Caco-2 (cell line): ENCODE measurements at places on chromosomes 6 and 20. TPM values are rescaled to one million over a fixed set of nuclear protein-coding genes. Genes with fewer than 3 reads are reported as not detected.

NOTCH4 gene
- 0.30 and 0.43 TPM in 2 replicates for total RNA-seq

HNF4A gene
- total RNA-seq, result 256 and 292 TPM in 2 replicates

CPNE5 gene
- total RNA-seq, result not detected in 2 replicates

MOG gene
- total RNA-seq, result not detected in 2 replicates

PHACTR1 gene
- total RNA-seq, result 0.41 and 0.67 TPM in 2 replicates

BEND3 gene
- 8.3 and 9.0 TPM in 2 replicates for total RNA-seq

SLC22A3 gene
- total RNA-seq, result 2.3 and 2.4 TPM in 2 replicates

RAET1L gene
- total RNA-seq, result not detected in 2 replicates

HRH3 gene
- total RNA-seq, result not detected in 2 replicates

C4B gene
- 1.1 and 1.4 TPM in 2 replicates for total RNA-seq

BMP5 gene
- 0.48 and 0.49 TPM in 2 replicates for total RNA-seq

XKR7 gene
- total RNA-seq, result not detected in 2 replicates

NHSL1 gene
- total RNA-seq, result 39.9 and 41.9 TPM in 2 replicates

ADAT2 gene
- total RNA-seq, result 12.7 and 13.9 TPM in 2 replicates

B3GALT4 gene
- 0.34 and 0.67 TPM in 2 replicates for total RNA-seq

TRAM2 gene
- total RNA-seq, result 63.8 and 71.6 TPM in 2 replicates

DNMT3B gene
- 95.5 and 105 TPM in 2 replicates for total RNA-seq

RSPO3 gene
- 0.11 TPM in 1 of 2 replicates, not detected in the other for total RNA-seq

SDC4 gene
- total RNA-seq, result 227 and 242 TPM in 2 replicates

DCDC2 gene
- total RNA-seq, result 175 and 191 TPM in 2 replicates

DUSP15 gene
- 8.2 and 9.1 TPM in 2 replicates for total RNA-seq
